Stimulated activated CD4-positive, alpha-beta T cell treated with anti-CD3 and anti-CD28 coated beads, Interleukin-2, amount 100 ng/mL, for 24 hours (primary cell): ENCODE measurements at places on chromosomes 6 and 20.

GRCh38 chr6:167409694-167410093, 84.8 kb downstream of the TTLL2 start:
- DNase-seq, result no peak

DNA sequence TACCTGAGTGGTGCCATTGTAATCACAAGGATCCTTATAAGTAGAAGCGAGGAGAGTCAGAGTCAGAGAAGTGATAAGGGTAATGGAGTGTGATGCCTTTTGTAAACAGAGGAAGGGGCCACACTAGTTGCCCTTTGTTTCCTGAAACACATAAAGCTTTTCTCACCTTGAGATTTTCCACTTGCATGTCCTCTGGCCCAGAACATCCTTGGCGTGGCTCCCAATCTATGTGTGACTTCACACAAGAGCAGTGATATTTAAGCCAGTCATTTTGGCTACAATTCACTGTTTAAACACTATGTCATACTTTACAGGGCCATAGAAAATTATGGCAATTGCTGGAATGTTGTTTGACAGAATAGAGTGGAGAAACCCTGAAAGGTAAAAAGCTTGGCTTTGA, 121.2 kb upstream of the BTN3A2 start:
- DNase-seq, result no peak

DNA sequence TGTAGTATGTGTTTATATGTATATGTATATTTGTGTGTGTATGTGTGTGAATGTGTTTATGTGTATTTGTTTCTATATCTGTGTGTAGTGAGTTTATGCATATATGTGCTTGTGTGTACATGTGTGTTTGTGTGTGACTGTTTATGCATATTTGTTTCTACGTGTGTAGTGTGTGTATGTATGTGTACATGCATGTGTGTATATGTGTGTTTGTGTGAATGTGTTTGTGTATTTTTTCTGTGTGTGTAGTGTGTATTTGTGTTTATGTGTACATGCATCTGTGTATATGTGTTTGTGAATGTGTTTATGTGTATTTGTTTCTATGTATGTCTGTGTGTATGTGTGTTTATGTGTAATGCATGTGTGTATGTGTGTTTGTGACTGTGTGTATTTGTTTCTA, 12.1 kb upstream of the SMOC2 start:
- no peak for DNase-seq

GRCh38 chr6:114033606-114034005, 62.7 kb upstream of the HDAC2 start:
- no peak for DNase-seq

DNA sequence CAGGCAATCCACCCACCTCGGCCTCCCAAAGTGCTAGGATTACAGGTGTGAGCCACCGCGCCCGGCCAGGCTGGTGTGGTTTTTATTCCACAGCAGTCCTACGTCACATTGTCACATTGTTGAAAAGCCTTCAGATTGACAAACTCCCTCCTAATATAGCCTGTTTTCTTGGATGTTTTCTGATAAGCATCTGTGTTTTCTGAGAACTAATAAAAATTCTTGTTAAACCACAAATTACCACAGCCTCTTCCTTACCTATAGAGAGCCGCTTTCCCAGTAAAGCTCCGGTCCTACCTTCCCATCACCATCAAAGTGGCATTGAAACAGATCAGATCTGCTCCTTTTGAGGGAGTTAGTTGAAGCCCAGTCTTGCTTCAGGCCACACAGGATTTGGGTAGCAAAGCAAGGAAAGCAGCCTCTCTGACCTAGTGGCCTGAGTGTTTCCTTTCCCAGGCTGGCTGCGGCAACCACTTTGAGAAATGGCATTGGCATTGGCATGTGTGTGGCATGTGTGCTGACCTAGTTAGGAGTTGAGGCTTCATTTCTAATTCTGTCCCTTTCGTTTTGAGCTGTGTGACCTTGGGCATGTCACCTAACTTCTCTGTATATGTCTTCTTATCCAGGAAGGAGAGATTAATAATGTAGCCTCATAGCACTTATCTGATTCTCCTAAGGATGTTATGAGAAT, 1.7 kb upstream of the PKIG start:
- no peak for DNase-seq
